ENCODE measurements at places on chromosomes 4 and X.

- no peak for DNase-seq
Observed at GRCh38 chrX:143378851-143379250, 138.4 kb downstream of the SPANXN3 start.

- no peak for DNase-seq
Observed at GRCh38 chr4:26141911-26142638, 178.7 kb upstream of the RBPJ start.

DNA sequence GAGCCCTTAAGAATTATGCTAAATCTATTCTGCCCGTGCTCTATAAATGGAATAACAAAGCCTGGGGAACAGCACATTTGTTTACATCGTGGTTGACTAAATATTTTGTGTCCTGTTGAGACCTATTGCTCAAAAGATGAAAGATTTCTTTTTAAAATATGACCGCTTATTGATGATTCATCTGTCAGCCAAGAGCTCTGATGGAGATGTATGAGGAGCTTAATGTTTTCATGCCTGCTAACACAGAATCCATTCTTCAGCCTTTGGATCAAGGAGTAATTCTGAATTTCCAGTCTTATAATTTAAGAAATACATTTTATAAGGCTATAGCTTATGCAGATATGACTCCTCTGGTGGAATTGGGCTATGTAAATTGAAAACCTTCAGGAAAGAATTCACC lies 271.3 kb upstream of the FAT4 start:
- no peak for DNase-seq

DNA sequence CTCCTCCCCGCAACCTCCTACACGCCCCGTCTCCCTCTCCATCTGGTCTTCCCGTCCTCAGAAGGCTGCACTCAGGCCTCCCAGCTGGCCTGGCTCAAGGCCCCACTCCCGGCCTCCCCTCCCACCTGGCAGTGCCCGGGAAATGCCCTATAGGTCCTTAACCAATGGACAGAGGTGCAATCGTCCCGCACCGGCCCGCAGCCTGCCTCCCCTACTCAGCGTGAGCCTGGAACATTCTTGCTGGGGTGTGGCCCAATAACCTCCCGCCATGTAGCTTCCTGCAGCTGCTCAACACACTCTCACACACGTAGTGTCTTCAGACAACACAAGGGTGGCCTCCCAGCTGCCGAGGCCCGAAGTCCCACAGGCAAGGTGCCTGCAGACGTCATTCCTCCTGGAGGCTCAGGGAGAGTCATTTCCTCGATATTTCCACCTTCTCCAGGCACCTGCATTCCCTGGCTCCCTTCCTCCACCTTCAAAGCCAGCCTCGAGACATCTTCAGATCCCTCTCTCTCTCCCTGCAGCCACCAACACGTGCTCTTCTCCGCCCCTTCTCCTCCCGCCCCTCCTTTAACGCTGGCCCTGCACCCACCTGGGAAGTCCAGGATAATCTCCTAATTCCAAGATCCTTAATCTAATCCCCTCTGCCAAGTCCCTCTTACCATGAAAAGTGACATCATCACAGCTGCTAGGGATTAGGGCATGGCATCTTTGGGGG lies 56.2 kb downstream of the ADRA2C start:
- no peak for DNase-seq

GRCh38 chrX:53235566-53235965 lies 10.6 kb upstream of the KDM5C start:
- DNase-seq = no peak

GRCh38 chrX:113390531-113390930 lies 549.9 kb upstream of the AMOT start:
- no peak for DNase-seq

- DNase-seq = no peak
Observed at GRCh38 chr4:148021686-148022085, 289.8 kb downstream of the ARHGAP10 start.

GRCh38 chrX:11380187-11380844 lies 87.1 kb downstream of the AMELX start:
- no peak for DNase-seq

DNA sequence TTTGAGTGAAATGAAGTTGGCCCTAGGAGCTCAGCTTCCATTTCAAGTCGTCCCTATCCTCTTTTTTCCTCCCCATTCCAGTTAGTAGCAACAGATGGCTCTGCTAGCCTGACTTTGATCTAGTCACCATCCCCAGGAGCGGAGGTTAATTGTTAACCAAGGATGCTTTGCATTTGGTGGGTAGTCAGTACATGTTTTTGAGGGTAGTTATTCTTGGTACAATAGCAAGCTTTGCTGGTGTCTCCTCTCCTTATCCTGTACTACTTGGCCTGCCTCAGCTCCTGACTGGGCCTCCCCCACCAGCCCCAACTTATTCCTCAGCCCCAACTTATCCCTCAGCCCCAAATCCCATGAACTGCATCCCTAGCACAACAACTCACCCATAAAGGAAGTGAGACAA lies 14.8 kb upstream of the RTL5 start:
- peak; percentile 36 for DNase-seq

GRCh38 chrX:48003758-48004457 lies at the start of gene ZNF182:
TSS of gene ZNF182 (minus strand) at chrX:48003989. CDS start at chrX:48002609, 1,380 bp downstream.
- peak; percentile 71 for DNase-seq

GRCh38 chr4:155975511-155975910 lies 21.8 kb upstream of the CTSO start:
- no peak for DNase-seq

GRCh38 chr4:100294356-100294755 lies 104.1 kb upstream of the DDIT4L start:
- DNase-seq = no peak

GRCh38 chr4:137471895-137472294 lies 60.4 kb downstream of the PCDH18 start:
- no peak for DNase-seq

DNA sequence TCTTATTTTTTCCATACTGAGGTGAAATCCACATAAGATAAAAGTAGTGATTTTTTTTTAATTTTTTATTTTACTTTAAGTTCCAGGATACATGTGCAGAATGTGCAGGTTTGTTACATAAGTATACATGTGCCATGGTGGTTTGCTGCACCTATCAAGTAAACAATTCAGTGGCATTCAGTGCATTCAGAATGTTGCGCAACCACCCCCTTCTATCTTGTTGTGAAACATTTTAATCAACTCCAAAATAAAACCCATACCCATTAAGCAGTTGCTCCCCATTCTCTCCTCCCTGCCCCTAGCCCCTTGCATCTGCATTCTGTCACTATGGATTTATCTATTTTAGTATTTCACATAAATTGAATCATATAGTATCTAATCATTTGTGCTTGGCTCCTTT lies 121.2 kb downstream of the KLHL13 start:
- DNase-seq = no peak

- no peak for DNase-seq
Observed at GRCh38 chrX:148541584-148541940, 41.1 kb downstream of the AFF2 start.

GRCh38 chr4:46839128-46839527 lies 69.9 kb downstream of the COX7B2 start:
- DNase-seq = no peak

GRCh38 chr4:75371915-75372314 lies 142.3 kb downstream of the RCHY1 start:
- peak; percentile 16 for DNase-seq

- no peak for DNase-seq
Observed at GRCh38 chrX:155115174-155115819, 44.0 kb downstream of the BRCC3 start.

GRCh38 chr4:177441061-177441802 lies 1.0 kb downstream of the AGA start:
- no peak for DNase-seq

GRCh38 chr4:68951078-68951805 lies at the start of gene UGT2A3:
TSS of gene UGT2A3 (minus strand) at chr4:68951804. CDS start at chr4:68951760, 44 bp downstream.
- DNase-seq = no peak

- no peak for DNase-seq
Observed at GRCh38 chrX:155086202-155086840, 15.0 kb downstream of the BRCC3 start.

GRCh38 chrX:30889147-30890140 lies at the start of gene TAB3:
TSS of gene TAB3 (minus strand) at chrX:30889254. CDS start at chrX:30859588, 29,666 bp downstream.
- DNase-seq = peak; percentile 96

- DNase-seq = no peak
Observed at GRCh38 chr4:8283161-8283560, 13.6 kb downstream of the HTRA3 start.

DNA sequence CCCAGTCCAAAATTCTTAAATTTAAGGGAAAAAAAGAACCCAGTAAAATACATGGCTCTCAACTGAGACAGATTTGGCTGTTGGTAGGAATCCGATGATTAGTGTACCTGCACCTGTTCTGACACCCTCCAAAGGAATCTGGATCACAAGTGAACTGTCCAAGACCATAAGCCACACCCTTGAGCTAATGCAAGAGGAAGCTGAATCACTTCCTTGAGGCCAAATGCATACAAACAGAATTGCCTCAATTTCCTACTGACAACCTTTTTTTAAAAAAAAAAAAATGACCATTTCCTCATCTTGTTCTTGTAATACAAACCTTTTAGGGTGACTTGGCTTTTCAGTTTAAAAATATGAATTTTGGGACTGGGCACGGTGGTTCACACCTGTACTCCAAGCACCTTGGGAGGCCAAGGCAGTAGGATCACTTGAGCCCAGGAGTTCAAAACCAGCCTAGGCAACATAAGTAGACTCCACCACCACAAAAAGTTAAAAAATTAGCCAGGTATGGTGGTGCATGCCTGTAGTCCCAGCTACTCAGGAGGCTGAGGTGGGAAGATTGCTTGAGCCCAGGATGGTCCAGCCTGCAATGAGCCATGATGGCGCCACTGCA lies 10.7 kb upstream of the FBXL5 start:
- DNase-seq = no peak

- no peak for DNase-seq
Observed at GRCh38 chr4:128347175-128347868, 59.7 kb upstream of the PGRMC2 start.

DNA sequence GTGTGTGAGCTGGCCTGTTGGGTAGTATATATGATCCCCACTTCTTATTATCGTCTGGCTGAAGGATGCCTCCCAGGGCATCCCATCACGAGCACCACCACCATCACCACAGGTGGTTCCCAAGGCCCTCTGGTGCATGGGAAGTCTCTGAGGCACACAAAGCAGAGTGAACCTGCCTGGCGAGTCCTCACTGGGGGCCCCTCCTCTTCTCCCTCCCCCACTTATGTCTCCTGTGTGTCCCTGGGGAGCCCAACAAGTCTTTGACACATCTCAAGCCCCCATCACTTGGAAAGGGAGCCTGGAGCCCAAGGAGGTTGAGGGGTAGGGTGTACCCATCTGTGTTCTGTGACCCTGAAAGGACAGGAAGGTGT lies 45.5 kb upstream of the NKX1-1 start:
- no peak for DNase-seq

GRCh38 chr4:84680956-84681355 lies 98.0 kb downstream of the CDS1 start:
- no peak for DNase-seq

DNA sequence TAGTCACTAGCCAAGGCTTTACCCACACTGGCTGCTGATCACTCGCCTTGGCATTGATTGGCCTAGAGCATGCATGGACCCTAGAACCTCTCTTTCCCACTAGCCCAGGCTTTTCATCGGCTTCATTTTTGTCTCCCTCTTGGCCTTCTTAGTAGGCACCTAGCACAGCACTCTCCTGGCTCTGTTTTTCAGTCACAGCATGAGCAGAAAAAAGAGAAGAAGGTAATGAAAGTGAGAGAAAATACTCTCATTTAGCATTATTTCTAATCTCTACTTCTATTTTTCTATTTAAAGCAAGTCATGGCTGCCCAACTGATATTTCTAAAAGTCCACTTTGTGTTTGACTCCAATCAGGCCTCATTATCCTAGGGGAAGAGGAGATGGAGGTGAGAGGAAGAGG lies 267.2 kb downstream of the FBXO8 start:
- no peak for DNase-seq

DNA sequence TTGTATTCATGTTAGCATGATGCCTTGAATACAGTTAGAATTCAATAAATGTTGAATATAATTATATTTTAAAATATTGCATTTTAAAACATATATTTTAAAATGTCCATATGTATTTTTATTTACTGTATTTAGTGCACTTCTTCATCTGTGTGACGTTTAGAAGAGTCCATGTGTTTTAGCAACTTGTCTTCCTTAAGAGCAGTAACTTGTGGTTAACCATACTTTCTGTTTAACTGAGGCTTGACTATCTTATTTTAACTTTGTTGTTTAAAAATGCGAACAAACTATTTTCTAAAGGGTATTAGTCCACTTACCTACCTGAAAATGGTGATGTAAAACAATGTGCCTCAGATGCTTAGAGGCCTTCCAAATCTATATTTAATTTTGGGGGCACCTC lies 858 bp downstream of the DMP1 start:
- no peak for DNase-seq

DNA sequence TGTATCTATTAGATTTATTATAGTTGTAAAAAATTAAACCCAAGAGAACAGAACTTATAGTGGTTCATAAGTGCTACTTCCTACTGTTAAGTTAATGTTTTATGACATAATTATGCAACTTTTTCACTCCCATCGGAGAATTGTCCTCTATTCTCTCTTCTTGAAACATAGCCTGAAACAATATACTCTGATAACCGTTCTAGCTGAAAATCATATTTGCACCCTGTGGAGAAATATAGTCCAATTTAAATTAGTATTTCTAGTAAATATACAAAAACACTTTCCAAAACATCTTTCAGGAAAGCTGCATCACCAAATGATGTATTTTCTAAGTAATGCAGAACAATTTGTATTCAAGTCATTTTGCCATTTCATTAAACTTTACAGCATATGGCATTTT lies 586.4 kb downstream of the PRR32 start:
- DNase-seq = no peak

DNA sequence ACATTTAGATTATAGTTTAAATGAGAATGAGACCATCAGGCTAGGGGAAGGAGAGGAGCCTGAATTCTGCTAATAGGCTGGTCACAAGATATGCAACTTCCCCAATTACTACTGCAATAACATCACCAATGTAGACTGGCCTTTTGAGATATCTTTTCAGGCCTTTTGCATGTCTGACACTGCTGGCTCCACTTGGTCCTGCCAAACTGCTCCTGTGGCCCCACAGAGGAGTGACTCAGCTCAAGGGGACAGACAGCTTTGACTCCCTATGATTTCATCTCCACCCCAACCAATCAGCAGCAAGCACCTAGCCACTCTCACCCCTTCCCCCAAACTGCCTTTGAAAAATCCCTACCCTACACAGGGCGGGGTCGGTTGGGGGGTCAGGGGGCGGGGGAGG lies 22.8 kb downstream of the GPRIN3 start:
- DNase-seq = no peak

DNA sequence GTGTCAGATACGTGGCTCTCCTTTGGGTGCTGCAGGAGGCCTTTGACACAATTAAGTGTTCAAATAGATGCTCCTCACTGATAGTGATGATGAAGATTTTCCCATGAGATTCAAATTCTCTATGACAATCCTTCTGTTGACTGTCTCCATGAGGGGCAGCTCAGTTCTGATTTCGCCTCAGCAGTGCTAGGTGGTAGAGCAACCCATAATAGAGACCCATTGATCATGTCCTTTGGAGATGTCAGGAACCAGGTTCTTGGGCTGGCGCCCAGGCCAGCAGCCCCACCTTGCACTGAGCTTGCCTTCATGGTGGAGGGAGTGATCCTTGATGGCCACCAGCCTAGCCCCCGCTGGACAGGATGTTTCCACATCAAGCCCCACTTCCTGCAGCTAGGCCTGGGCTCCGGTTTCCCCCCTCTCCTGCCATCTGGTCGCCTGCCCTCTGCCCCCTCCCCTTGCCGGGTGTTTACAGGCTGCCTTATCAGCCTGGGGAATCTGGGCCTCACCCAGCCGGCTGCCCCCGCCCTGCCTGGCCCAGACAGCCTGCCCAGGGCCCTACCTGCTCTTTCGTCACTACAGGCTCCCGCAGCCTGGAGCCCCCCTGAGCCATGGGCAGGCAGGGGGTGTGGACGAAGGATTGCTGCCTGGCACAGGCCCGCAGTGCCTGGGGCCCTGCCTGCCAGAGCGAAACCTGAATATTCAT lies 12.6 kb downstream of the ELF4 start:
- DNase-seq = peak; percentile 52
